ENCODE measurements at places on chromosomes 1 and 21.

GRCh38 chr1:91559838-91560565, 59.4 kb downstream of the CDC7 start:
- no peak for DNase-seq

DNA sequence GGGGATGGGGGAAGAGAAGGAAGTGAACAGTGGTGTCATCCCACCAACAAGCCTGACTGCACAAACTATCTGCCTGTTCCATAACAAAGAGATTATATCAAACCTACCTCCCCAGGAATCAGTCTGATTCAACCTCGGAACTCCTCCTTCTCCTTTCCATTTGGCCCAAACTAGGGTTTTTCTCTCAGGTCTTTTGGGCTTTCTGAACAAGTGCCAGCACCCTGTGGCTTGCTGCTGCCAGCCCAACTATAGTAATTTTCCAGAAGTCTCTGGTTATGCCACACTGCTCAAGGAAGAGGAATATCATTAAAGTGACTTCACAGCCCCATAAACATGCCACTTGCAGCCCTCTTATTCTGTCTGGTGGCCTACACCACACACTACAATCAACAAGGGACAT, 70.5 kb downstream of the RGS7 start:
- DNase-seq = no peak

- DNase-seq = no peak
Measured at GRCh38 chr1:226444901-226445300, 37.0 kb upstream of the PARP1 start.

DNA sequence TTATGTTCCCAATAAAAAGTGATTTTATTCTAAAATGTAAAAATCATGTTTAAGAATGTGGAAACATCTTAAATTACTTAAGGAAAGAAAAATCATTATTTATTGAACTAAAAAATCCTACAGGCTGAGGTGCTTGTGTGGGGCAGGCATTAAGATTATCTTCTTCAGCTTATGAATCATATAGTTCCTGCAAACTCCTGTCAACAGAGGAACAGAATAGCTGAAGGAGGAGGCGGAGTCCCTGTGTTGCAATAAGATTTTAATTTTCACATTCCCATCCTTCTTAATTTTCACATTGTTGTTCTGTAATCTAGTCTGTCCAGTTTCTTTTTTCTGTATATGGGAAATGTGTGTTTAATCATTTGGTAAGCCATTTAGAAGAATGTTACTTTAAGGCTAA, 20.6 kb upstream of the OLFML3 start:
- no peak for DNase-seq

DNA sequence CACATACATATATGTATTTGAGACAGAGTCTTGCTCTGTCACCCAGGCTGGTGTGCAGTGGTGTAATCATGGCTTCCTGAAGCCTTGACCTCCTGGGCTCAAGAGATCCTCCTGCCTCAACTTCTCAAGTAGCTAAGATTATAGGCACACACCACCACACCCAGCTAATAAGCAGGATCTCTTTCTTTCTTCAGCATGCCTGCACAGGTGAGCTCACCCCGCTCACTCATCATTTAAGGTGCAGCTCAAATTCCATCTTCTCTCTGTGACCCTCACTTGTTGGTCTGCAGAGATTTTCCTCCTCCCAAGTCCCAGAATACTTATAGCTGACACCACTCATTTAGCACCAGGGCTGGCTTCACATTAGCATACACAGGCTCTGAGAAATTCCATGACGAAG, 209.1 kb upstream of the MAP1LC3C start:
- DNase-seq = no peak

- DNase-seq = no peak
Measured at GRCh38 chr1:205199090-205199930, 12.2 kb downstream of the DSTYK start.
